Muscle of leg (tissue), 16 donors: ENCODE measurements at places on chromosomes 7 and 10. TPM values are rescaled to one million over a fixed set of nuclear protein-coding genes. Genes with fewer than 3 reads are reported as not detected.

Gene SSBP1
- 98.6 TPM for polyA plus RNA-seq

Gene SPDYE5
- polyA plus RNA-seq: 1.2 TPM

Gene ATOH7
- not detected for polyA plus RNA-seq

Gene GCK
- 4.9 TPM for polyA plus RNA-seq

Gene WASHC2C
- 15.9 TPM for polyA plus RNA-seq

Gene PDK4
- polyA plus RNA-seq: 13.9 TPM

Gene ANKRD61
- 0.28 TPM for polyA plus RNA-seq

- H3K4me1 ChIP-seq: no peaks in the 10 kb centered on the region
- H3K36me3 ChIP-seq: no peaks in the 10 kb centered on the region
Observed at GRCh38 chr10:83769281-83769820, 370.0 kb upstream of the GHITM start.

DNA sequence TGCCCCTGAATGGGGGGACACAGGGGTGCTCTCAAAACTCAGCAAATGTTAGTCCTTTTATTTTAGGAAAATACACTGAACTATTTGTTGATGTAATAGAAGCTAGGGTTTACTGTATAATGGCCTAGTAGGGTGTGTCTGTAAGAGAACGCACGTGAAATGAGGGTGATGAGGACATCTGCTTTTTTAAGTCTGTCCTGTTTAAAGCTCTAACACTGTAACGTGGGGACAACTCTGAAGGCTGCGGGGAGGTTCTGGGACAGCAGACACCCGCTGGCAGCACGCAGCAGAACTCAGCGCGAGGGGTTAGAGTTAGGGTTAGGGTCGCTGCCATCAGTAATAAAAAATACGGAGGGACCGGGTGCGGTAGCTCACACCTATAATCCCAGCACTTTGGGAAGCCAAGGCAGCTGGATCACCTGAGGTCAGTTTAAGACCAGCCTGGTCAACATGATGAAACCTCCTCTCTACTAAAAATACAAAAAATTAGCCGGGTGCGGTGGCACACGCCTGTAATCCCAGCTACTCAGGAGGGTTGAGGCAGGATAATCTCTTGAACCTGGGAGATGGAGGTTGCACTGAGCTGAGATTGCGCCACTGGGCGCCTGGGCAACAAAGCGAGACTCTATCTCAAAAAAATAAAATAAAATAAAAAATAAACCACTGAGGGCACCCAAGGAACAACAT is 98.0 kb downstream of the CTBP2 start:
- H3K27me3 ChIP-seq: no peaks in the 10 kb centered on the region
- H3K27ac ChIP-seq: peak overlapping the region; percentile 86
- DNase-seq: no peak

GRCh38 chr7:44400033-44400511 is 74.7 kb upstream of the CAMK2B start:
- no peak overlapping the region for H3K27ac ChIP-seq
- peaks cover 30% of the 10 kb centered on the region for H3K36me3 ChIP-seq
- no peaks in the 10 kb centered on the region for H3K27me3 ChIP-seq
- peaks cover 43% of the 10 kb centered on the region for H3K4me1 ChIP-seq
- no peak for DNase-seq
- H3K4me3 ChIP-seq: no peak overlapping the region

DNA sequence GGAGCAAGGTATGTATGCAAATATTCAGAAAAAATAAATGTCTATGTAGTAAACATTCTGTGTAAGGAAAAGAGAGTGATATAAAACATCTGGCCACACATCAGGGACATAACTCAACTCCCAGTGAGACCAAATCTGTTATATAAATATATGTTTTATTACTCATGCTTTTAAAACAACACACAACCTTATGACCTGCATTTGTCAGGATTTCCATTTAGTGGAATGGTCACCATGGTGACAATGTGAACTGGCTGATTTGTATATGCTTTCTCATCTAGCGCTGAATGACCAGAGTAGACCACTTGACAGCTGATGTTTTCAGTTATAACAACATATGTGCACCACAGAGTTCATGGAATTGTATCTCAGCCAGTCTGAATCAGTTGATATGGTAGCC is 551.7 kb downstream of the HTR7 start:
- no peaks in the 10 kb centered on the region for H3K4me1 ChIP-seq
- peak; percentile 96 for DNase-seq
- H3K36me3 ChIP-seq: no peaks in the 10 kb centered on the region
- no peak overlapping the region for H3K4me3 ChIP-seq
- peak overlapping the region; percentile 77 for H3K27ac ChIP-seq
- no peaks in the 10 kb centered on the region for H3K27me3 ChIP-seq

GRCh38 chr10:20970044-20970443 is 72.9 kb upstream of the NEBL start:
- H3K4me3 ChIP-seq: no peak overlapping the region
- H3K27ac ChIP-seq: no peak overlapping the region
- no peaks in the 10 kb centered on the region for H3K4me1 ChIP-seq

- H3K4me1 ChIP-seq: peaks cover 10% of the 10 kb centered on the region
- no peak overlapping the region for H3K27ac ChIP-seq
- H3K36me3 ChIP-seq: no peaks in the 10 kb centered on the region
- no peak overlapping the region for H3K4me3 ChIP-seq
Observed at GRCh38 chr7:7103343-7104313, 78.7 kb upstream of the C1GALT1 start.

DNA sequence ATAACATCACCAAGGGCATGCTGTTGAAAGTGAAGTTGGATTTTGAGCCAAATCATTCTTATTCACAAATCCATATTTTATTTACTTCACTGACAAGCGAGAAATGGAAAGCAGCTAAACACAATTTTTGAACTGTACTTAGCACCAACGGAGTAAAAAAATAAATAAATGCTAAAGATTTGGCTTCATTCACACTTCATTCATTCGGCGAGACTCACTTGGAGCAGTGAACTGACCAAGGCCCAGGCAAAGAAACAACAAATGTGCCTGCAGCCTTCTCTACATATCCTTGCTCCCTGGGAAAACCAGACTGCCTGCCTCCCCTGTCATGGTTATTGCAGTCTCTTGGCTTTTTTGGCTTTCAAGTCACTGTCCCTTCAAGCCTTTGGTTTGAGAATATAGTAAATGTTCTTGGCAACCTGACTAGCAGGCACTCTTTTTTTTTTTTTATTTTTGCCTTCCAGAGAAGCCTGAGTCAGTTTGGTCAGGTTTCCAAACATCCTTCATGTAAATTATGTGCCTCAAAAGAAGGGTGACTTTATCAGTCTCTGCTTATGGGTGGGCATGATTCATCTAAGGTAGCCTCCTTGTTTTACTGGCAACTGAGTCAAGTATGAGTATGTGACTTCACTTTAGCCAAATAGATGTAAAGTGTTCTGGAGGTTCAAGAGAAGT is 177.6 kb upstream of the MEOX2 start:
- DNase-seq: no peak
- no peak overlapping the region for H3K27ac ChIP-seq
- H3K4me3 ChIP-seq: no peak overlapping the region
- H3K4me1 ChIP-seq: no peaks in the 10 kb centered on the region

DNA sequence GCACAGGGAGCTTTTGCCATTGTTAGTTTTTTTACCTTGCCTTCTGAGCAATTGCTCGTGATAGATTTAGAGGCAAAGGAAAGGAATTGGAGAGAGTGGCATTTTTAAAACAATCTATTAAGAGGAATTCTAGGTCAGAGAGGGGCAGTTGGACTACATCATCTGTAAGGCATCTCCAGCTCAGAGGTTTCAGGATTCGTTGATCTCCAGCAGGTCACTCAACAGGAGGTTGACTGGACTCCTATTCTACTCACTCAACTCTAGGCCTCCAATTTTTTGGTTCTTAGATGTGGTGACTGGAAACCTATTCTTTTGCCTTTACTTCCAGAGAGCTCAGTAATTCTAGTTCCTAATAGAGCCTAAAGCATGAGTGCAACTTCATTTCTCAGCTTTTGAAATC is 42.8 kb downstream of the TBXAS1 start:
- no peak for DNase-seq
- H3K27me3 ChIP-seq: no peaks in the 10 kb centered on the region
- no peaks in the 10 kb centered on the region for H3K36me3 ChIP-seq
- no peak overlapping the region for H3K27ac ChIP-seq
- H3K4me3 ChIP-seq: no peak overlapping the region
- peaks cover 4% of the 10 kb centered on the region for H3K4me1 ChIP-seq

GRCh38 chr10:31936933-31937332 is 8.3 kb upstream of the ARHGAP12 start:
- no peak overlapping the region for H3K4me3 ChIP-seq
- DNase-seq: no peak
- no peaks in the 10 kb centered on the region for H3K36me3 ChIP-seq

- no peak for DNase-seq
- no peaks in the 10 kb centered on the region for H3K36me3 ChIP-seq
- peaks cover 2% of the 10 kb centered on the region for H3K4me1 ChIP-seq
- no peak overlapping the region for H3K27ac ChIP-seq
Observed at GRCh38 chr7:47707583-47707982, 125.7 kb upstream of the TNS3 start.

- no peak overlapping the region for H3K4me3 ChIP-seq
- no peaks in the 10 kb centered on the region for H3K36me3 ChIP-seq
Observed at GRCh38 chr10:78512205-78512550, 478.5 kb downstream of the RPS24 start.

- peaks cover 31% of the 10 kb centered on the region for H3K4me1 ChIP-seq
- no peak overlapping the region for H3K4me3 ChIP-seq
- peak; percentile 53 for DNase-seq
- no peaks in the 10 kb centered on the region for H3K27me3 ChIP-seq
- no peak overlapping the region for H3K27ac ChIP-seq
Observed at GRCh38 chr10:44009891-44010632, 361.4 kb upstream of the ZNF32 start.

DNA sequence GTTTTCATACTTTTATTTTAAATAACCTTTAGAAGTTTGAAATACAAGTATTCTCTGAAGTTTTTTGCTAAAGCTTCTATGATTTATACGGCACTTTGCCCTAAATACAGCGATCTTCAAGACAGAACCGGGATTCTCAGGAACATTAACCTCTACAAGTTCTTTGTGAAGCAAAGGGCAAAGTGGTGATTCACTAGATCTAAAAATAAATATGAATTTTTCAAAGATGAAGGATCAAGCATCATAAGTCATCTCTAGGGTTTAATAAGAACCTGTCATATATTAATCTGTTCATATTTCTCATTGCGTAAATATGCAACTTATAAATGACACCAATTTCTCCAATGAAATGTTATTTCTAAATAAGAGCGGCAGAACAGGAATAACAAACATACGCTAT is 30.7 kb downstream of the DGKB start:
- no peaks in the 10 kb centered on the region for H3K36me3 ChIP-seq
- no peak for DNase-seq
- H3K27ac ChIP-seq: no peak overlapping the region
- H3K27me3 ChIP-seq: no peaks in the 10 kb centered on the region
- no peak overlapping the region for H3K4me3 ChIP-seq
